ENCODE measurements at places on chromosomes 1 and 21.

- DNase-seq = peak; percentile 61
Measured at GRCh38 chr1:218347723-218348627, 2.8 kb downstream of the TGFB2 start.

- no peak for DNase-seq
Measured at GRCh38 chr1:61362351-61362750, 280.0 kb downstream of the NFIA start.

- DNase-seq = peak; percentile 4
Measured at GRCh38 chr1:87084244-87084836, 169.9 kb downstream of the HS2ST1 start.

- DNase-seq = no peak
Measured at GRCh38 chr1:186887203-186887602, 58.5 kb downstream of the PLA2G4A start.

DNA sequence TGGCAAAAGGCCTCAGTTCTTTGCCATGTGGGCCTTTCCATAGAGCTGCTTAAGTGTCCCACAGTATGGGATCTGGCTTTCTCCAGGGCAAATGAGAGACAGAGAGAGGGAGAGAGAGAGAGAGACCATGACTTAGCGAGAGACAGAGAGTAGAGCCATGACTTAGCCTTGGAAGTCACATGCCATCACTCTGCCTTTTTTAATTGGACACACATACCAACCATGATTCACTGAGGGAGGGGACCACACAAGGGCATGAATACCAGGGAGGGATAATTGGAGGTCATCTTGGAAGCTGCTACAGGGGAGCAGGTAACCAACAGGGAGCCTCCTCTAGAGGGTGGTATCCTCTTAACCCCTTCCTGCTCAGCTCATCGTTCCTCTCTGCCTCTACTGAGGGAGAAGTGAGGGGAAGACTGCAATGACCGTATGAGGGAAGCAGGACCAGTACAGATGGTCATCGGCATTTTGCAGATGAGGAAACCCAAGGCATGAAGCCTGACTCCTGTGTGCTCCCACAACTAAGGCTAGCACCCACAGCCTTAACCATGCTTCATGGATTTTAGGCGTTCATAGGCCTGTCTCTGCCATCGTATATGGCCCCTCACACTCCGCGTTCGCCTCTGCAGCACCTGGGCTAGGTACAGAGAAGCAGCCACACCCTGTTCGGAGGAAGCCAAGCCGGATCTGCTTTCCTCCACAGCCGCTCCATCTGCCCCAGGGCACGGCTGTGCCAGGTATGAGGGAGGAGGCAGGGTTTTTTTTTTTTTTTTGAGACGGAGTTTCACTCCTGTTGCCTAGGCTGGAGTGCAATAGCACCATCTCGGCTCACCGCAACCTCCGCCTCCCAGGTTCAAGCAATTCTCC, 38.6 kb downstream of the MEF2D start:
- no peak for DNase-seq

DNA sequence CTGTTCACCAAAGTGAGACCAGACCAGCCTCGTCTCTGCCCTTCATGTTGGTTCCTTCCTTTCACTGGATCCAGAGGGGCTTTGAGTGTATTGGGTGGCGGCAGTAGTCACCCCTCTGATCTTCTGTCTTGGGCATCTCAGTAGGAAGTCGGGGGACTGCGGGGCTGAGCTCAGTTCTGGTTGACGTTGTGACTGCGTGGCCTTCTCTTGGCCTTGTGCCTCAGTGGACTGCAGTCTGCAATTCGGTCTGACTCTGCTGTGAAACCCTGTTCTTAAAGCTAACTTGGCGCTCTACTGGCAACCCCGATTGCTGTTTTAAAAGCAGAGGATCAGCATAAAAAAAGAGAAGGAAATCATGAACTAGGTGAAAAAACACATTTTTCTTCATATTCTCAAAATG, 56.7 kb downstream of the SLC37A1 start:
- DNase-seq = no peak

DNA sequence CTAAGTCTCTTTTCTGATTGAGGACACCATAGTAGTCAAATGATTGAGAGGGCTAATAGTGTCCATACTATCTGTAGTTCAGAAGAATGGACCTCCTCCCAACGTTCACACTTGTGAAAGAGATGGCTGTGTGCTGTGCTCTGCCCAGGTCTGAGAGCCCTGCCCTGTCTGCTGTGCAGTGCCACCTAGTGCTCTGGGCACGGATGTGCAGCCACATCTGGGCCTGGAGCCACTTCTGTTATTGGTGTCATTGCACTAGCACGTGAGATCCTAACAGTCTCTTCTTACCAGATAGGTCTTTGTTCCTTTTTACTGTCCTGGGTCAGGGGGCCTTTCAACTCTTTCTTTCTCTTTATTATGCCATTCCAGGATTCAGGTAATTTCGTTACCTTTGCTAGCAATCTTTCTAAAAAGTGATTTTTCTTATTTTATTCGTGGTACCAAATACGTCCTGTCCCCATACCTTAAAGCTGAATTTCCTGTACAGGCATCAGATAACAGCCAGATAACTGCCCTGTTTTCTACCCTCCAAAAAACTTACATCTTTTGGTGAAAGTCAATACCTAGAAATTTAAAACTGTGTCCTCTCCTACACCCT, 21.7 kb downstream of the INTS3 start:
- peak; percentile 70 for DNase-seq

DNA sequence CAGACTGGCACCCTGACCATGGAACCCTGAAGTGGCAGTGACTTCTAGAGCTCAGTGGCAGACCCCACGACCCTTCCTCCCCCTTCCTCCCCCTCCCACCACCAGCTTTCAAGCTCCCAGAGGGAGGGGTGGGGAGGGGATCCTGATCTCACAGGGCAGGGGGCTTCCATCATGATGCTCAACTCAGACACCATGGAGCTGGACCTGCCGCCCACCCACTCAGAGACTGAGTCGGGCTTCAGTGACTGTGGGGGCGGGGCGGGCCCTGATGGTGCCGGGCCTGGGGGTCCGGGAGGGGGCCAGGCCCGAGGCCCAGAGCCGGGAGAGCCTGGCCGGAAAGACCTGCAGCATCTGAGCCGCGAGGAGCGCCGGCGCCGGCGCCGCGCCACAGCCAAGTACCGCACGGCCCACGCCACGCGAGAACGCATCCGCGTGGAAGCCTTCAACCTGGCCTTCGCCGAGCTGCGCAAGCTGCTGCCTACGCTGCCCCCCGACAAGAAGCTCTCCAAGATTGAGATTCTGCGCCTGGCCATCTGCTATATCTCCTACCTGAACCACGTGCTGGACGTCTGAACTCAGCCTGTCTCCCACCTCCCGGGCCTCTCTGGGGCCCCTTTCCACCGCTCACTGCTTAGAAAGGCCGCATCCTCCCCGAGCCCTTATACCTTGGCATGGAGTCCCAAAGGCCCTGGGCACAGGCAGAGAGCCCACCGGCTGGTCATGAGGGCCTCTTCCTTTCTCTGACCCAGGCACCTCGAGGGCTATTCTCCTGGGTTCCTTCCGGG, 3.9 kb downstream of the NHLH1 start:
- DNase-seq = no peak

All from HT1080 (cell line).